Daoy (cell line): ENCODE measurements at places on chromosomes 4 and X. TPM values are rescaled to one million over a fixed set of nuclear protein-coding genes. Genes with fewer than 3 reads are reported as not detected.

Gene NEUROG2
- 0.06 TPM in 1 of 2 replicates, not detected in the other for total RNA-seq

DNA sequence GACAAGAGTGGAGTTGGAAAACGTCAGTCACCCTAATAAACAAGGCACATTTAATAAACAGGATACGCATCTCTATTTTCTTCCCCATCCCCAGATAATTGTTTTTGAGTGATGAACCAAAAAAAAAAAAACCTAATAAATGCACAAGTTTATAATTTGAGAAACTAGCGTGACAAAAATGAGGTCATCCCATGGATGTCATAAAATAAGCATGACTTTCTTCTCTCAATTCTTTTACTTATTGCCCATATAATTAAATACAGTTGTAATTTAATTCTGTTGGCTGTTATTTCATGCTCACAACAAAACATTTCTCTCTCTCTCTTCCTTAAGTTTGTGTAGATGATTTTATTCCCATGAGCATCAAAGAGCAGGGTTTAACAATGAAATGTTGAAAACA, 20.7 kb downstream of the PRKG2 start:
- DNase-seq = no peak

Gene LPAR4
- total RNA-seq = not detected in 2 replicates

Gene ARSJ
- total RNA-seq = 11.0 and 12.2 TPM in 2 replicates

GRCh38 chr4:288891-289290, 16.4 kb downstream of the ZNF732 start:
- no peak for DNase-seq
